Stimulated activated CD4-positive, alpha-beta T cell treated with anti-CD3 and anti-CD28 coated beads, TNF-alpha, amount 100 ng/mL, for 24 hours (primary cell): ENCODE measurements at places on chromosomes 2 and 18.

DNA sequence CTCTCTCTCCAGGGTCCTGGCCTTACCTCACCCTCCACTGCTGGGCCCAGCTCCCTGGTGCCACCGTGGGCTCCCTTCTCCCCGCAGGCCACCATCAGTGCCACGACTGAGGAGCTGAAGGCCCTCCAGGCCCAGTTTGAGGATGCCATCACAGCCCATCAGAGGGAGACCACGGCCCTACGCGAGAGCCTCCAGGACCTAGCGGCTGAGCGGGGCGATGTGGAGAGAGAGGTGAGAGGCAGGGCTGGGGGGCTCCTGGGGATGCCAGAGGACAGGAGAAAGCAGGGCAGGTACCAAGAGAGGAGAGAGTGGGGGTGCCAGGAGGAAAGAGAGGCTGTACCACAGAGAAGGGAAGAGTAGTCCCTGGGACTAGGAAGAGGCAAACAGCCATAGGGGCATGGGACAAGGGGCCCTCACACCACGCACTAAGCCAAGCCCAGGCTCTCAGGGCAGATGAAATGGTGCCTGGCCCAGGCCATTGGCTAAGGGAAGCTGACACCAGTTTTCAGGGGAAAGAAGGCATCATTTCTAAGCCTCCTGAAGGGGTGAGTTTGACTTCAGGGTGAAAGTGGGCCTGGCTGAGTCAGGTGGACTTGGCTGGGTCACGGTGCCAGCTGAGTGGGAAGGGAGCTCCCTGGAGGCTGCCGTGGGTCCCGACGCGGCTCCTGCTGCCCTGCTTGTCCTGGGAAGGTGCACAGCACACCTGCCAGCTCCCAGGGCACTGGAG is 39.0 kb upstream of the SNED1 start:
- no peak for DNase-seq

- DNase-seq, result no peak
These were observed 1.9 kb upstream of the NABP1 start for GRCh38 chr2:191675807-191676721.

DNA sequence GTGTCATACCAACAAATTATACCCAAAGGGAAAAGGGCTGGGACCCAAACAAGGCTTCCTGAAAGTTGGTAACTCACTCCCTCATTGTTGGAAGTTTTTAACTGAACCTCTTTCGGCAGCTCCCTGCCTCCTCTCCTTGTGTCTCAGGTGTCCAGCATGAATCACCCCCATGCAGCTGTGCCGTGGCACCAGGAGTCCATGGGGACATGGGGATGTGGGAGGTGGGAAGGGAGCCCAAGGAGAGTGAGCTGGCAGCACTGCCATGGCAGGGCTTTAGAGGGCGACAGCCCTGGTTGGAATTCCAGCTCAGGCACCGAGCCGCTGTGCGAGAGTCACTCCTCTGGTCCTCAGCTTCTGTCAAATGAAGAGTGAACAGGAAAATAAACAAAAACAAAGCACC is 12.5 kb upstream of the GYPC start:
- DNase-seq, result no peak

DNA sequence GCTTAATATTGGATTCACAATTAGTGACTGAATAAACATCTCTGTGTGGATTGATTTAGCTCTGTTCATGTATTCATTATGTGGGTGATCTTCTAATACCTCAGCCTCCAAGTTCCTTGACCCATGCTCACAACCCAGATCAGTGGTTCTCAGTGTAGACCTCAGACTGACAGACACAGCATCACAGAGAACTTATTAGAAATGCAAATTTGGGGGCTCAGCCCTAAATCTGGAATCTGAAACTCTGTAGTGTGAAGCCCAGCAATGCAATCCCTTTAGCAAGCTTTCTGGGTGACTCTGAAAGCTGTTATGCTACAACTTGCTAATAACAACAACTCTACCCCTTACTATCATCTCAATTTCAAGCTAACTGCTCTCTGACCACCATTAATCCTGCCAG is 273.1 kb upstream of the FANCL start:
- no peak for DNase-seq

DNA sequence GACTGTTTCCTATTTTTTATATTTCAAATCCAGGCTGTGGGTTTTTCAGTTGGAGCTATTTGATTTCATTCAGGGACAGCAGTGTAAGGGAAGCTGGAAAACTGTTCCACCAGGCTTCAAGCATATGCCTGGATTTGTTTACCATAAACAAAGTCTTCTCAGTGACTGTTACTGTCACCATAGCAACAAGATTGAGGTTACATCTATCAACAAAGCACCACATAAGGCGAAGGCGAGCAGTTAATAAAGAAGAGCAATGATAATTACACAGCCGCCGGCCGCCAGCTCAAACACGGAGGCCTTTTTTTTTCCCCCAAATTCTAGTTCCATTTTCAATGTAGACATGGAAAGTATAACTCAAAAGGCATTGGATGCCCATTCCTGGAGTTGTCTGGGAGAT is 553.7 kb upstream of the SYT4 start:
- DNase-seq, result no peak

- DNase-seq, result no peak
These were observed 193.5 kb downstream of the SS18 start for GRCh38 chr18:25896956-25897355.

DNA sequence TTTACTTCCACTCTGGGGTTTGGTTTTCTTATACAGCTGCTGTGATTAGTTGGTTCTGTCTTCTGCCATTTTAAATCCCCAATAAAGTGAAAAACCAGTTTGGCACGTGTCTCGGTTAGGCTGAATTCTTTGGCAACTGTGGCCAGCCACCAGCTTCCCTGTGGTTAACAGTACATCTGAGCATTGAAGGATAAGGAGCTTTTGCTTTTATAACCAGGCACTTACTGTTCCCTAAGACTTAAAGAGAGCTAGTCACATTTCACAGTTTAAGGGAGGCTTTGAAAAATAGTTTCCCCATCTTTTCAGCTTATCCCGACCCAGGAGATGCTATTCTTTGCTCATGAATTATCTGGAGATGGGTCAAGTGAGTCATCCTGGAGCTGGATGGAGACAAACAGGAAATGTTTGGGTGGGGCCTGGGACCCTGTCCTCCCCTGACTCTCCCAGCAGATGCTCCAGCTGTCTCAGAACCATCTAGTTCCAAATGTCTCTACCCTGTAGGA is 57.3 kb upstream of the EML6 start:
- DNase-seq, result no peak

GRCh38 chr18:40685219-40685618 is 1269.8 kb upstream of the PIK3C3 start:
- no peak for DNase-seq

GRCh38 chr2:239179851-239180371 is 220.9 kb downstream of the HDAC4 start:
- no peak for DNase-seq

DNA sequence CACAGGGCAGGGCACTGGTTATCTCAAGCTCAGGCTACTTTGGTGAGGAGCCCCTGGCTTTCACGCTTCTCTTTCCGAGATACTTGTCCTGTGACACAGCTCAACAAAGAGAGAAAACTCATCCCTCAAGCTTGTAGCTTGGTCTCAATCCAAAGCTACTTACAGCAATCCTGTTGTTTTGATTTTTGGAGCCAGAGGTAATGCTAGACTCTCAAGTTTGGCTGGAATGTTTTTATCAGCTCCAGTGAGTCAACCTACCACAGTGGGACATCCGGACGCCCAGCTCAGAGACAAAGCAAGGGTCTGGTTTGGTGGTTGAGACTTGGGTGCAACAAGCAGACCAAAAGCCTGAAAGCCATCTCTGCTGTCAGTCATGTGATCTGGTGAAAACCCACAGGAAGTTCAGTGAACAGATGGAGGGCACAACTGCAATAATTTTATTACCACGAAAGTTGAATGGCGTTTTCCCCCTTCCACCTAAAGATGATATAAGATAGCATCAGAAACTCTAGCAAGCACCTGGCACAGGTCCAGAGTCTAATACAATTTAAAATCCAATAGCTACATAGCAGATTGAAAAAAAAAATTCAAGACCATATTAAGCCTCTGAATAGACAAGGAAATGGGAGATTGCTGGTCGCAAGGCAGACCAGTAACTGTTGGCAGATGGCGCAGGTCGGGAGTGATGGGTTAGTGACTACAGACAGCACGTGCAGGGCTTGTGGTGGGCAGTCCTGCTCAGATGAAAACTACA is 102.3 kb upstream of the SMAD7 start:
- DNase-seq, result no peak

GRCh38 chr2:7634409-7634808 is 717.2 kb downstream of the RNF144A start:
- no peak for DNase-seq

GRCh38 chr2:223415071-223415470 is 187.1 kb downstream of the SCG2 start:
- DNase-seq, result no peak

GRCh38 chr2:20797096-20797495 is 25.8 kb downstream of the LDAH start:
- no peak for DNase-seq

- DNase-seq, result no peak
These were observed 88.4 kb upstream of the SMAD2 start for GRCh38 chr18:48018851-48019250.

GRCh38 chr2:58572731-58573130 is 331.6 kb upstream of the FANCL start:
- DNase-seq, result no peak

DNA sequence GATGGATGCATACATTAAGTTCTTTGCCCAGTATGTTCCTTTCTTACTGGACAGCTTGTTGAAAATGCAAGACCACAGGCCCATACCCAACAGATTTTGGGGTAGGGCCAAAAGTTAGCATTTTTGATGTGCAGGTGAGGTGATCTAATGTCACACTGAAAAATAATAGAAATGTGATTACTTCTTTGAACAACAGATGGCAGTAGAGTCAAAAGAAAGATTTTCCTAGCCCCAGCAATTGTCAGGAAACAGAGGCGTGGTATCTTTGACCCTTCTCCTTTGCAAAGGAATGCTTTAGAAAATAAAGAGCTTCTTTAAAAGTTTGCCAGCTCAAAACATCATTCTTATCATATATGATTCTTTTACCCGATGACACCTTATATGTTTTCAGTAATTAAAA is 343.6 kb upstream of the SYT4 start:
- no peak for DNase-seq

GRCh38 chr2:201070948-201071478 is 458 bp downstream of the HYCC2 start:
- DNase-seq, result no peak

- no peak for DNase-seq
These were observed 70.9 kb downstream of the ASB1 start for GRCh38 chr2:238497610-238498005.

DNA sequence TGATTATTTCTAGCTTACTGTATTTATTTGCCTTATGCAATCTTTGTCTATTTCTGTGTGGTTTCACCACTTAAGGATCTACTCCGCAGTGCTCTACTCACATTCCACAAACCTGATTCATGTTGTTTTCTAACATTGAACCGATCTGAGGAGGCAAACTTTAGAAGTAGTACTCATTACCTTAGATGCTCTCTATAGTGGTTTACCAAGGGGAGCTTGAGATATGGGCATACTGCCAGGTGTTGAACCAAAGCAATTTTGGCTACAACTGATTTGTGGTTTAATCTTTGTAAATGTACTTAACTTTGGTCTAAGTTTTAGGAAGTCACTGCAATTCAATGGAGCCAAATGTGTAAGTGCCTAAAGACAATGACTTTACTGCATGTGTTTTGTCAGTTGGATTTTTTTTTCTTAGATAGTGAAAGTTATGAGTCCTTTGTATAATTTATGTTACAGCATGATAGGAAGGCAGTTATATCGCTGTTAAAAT is 50.1 kb downstream of the MAP2 start:
- no peak for DNase-seq

DNA sequence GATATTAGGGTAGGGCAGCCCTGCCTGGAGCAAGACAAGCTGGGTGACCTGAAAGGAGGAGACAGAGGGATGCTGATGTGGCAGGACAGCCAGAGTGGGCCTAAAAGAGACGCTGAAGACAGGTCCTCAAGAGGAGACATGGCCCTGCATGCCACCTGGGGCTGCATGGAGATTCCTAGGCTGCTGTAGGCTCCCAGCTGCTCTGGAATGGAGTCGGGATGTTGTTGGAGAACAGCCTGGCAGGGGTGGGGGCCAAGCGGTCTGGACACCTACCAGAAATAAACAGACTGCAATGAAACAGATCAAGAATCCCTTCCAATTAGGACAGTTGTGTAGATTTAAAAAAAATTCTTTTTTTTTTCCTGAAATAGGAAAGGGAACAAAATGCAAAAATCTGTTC is 97.8 kb upstream of the NPAS2 start:
- DNase-seq, result no peak

GRCh38 chr2:119367472-119368099 is 809 bp downstream of the DBI start:
- DNase-seq, result peak; percentile 8

DNA sequence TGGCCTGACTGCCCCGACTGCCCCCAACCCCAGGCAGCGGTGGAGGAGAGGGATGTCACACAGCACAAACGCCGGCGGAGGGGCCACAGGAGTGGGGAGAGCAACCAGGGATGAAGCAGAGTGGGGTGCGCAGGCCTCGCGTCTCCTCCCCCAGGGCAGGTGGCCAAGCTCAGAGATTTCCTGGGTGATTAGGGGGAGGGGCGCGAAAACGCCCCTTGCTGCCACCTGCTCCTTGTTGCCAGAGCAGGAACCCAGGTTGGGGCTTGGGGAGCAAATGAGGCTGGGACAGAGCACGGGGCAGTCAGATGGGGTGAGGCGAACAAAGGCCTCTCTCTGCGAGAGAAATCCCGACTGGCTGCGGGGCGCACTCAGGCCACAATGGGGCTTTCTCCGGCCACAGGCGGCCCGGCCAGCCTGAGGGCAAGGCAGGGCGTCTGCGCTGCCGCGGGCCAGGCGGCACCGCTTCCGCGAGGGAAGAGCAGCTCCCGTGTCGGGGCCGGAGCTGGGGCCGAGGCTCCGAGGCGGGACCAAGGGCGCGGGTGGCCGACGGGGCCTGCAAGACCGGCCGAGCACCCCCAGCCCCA is 11.5 kb downstream of the TEX44 start:
- no peak for DNase-seq

DNA sequence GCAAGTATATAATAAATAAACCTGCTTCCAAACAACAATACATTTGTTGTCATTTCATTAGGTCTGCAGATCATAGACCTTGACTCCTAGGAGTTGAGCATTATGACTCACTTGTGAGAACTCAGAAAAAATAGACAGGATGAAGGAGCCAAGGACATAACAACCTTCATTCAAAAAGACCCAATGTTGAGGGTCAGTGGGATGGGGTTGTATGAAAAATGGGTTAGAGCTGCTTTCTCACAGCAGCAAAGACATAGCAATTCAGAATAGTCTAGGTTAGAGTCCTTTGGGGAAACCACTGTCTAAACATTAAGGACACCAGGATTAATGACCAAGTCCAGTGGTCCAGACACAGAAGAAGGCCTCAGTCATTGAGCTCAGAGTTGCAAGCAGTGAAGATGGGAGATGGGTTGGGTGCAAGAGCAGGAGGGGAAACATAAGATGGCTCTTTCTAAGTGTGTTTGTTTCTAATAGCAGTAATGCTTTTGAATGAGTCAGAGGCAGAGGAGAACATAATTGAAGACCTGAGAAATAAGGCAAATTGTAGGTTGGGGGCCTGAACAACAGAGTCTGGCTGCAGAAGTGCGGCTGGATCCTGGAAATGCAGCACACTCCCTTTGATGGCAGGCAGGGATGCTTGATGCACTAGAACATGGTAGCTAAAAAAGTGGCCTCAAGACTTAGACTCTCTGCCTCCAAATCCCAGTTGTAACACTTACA is 3.7 kb upstream of the SERPINB10 start:
- DNase-seq, result no peak

- DNase-seq, result no peak
These were observed 12.3 kb downstream of the ARL6IP6 start for GRCh38 chr2:152730591-152731333.
